ENCODE measurements at places on chromosomes 1 and 21.

DNA sequence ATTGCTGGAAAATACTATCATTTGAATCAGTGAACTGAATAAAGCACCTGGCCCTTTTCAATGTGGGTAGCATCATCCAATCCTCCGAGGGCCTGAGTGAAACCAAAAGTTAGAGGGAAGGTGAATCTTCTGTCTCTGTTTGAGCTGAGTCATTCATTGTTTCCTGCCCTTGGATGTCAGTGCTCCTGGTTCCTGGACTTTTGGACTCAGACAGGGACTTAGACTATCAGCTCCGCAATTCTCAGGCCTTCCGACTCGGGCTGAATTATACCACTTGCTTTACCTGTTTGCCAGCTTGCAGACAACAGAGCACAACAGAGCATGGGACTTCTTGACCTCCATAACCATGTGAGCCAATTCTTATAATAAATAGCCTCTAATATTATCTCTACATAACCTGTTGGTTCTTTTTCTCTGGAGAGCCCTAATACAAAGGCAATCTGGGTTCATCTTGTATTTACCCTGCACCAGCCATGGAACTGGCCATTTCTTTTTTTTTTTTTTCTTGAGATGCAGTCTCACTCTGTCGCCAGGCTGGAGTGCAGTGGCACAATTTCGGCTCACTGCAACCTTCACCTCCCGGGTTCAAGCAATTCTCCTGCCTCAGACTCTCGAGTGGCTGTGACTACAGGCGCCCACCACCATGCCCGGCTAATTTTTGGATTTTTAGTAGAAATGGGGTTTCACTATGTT lies 19.2 kb upstream of the VASH2 start:
- DNase-seq = no peak

DNA sequence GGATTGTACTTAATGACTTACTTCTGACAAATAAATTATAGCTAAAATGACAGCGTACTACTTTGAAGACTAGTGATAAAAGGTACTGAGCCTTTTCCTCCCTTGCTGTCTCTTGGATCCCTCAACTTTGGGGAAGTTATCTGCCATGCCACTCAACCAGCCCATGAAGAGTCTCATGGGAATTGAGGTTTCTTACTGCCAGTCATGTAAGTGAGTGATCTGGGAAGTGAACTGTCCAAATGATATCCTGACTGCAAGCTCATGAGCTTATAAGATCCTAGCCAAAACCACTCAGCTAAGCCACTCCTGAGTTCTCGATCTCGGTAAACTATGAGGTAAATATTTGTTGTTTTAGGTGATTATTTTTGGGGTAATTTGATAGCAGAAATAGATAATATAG lies 247.8 kb downstream of the NCAM2 start:
- DNase-seq = no peak

DNA sequence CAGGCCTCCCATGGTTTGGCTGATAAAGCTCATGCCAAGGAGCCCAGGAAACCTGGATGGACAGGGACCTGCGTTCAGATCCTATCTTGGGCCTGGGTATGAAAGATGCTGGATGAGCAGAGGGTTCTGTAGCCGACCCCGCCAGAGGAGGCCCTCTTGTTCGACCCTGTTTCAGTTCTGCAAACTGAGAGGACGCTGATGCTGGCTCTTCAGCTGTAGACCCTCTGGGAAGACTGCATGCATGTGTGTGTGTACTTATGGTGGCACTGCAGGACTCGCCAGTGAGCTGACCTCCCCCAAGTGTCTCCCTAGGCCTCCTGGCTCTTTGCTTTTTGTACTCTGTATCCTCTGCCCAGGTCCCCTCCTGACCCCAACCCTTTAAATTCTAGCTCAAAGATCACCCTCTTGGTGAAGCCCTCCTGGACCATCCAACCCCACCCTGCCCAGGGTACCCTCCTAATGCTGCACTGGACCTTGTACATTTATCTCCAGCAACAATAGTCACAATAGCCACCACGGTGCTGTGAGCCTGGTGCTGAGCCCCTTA lies 1.6 kb downstream of the EPS8L3 start:
- DNase-seq = peak; percentile 42

- DNase-seq = no peak
Measured at GRCh38 chr1:172308142-172308541, 112.3 kb upstream of the C1orf105 start.

DNA sequence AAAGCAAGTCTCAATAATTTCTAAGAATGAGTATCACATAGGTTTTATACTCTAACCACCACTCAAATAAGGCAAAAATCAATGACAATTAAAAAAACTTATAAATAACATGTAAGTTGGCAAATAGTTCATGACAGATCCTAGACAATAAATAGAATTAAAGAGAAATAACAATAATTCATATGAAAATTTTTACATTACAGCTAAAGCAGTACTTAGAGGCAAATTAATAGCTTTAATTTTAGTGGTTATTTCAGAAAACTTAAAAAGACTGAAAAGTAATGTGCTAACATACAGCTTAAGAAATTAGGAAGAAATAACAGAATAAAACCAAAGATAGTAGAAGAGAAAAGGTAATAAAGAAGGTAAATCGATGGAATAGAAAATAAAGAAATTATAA lies 179.9 kb upstream of the SPAG17 start:
- no peak for DNase-seq

GRCh38 chr1:108590957-108591356 lies 31.1 kb downstream of the EEIG2 start:
- no peak for DNase-seq

- no peak for DNase-seq
Measured at GRCh38 chr1:149995927-149996326, 14.6 kb downstream of the OTUD7B start.

GRCh38 chr1:100076744-100077143 lies 56.0 kb downstream of the SASS6 start:
- DNase-seq = no peak

- DNase-seq = no peak
Measured at GRCh38 chr1:213914392-213914791, 73.4 kb upstream of the PROX1 start.

- DNase-seq = no peak
Measured at GRCh38 chr1:81613803-81614202, 186.9 kb upstream of the ADGRL2 start.

DNA sequence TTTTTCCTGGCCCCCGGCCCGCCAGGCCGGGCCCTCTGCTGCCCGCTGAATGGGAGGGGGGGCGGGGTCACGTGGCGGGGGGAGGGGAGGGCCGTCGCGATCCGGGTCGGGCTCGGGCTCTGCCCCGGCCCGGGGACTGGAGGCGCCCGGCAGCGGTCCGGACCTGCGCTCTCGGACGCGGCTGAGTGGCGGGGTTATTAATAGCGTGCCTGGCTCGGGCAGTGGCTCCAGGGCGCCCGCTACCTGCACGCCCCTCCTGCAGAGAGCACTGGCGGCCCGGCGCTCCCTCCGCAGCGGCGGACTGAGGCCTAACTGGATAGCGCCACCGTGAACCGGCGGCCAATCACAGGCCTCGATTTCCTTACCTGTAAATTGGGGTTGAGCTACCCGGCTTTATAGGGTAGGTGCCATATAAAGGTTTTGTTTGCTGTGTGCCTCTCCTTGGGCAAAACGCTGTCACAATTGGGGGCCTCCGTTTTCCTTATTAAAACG lies 28.1 kb downstream of the AHDC1 start:
- no peak for DNase-seq

DNA sequence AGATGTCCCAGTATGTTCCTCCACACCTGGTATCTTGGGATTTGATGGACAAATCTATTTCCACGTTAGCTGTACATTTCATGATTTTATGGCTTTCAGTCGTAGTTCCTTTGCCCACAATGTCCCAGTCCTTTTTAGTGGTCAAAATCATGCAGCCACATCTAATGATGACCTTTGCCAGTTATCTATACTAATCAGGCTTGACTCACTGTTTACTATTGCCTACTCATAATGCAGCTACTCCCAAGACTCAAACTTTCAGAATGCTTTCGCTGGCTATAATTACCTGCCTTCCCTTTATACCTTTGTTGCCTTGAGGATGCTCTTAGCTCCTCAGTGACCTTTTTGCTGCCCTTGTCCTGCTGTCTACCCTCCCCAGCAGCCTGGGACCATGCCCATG lies 6.4 kb downstream of the NOS1AP start:
- no peak for DNase-seq

GRCh38 chr1:229194096-229194495 lies 76.8 kb upstream of the RAB4A start:
- DNase-seq = no peak

- DNase-seq = no peak
Measured at GRCh38 chr21:30717105-30717504, 1.5 kb downstream of the KRTAP21-3 start.
